T-helper 2 cell (primary cell): ENCODE measurements at places on chromosomes 2 and 18.

- no peak for DNase-seq
Observed at GRCh38 chr2:33275689-33276444, 200.6 kb upstream of the RASGRP3 start.

- DNase-seq, result no peak
Observed at GRCh38 chr18:80035997-80036396, 1.8 kb downstream of the RBFA start.

- DNase-seq, result no peak
Observed at GRCh38 chr18:48721312-48721711, 182.5 kb downstream of the CTIF start.

DNA sequence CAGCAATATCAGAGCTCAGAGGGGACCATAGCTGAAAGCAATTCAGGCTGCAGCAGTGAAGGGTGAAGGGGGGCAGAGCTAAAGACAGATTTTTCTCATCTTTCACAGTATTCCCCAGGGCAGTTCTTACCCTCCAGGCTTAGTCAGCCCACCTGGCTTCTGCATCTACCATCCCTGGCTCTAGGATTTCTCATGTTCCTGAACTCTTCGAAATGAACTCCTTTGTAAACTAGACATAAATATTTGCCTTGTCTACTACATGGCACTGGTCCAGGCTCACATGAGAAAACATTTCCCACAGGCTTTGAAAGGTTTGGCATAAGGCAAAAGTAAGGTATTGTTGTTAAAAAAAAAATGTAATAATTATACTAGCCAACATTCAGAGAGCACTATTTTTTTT is 23.6 kb upstream of the NEB start:
- DNase-seq, result no peak

DNA sequence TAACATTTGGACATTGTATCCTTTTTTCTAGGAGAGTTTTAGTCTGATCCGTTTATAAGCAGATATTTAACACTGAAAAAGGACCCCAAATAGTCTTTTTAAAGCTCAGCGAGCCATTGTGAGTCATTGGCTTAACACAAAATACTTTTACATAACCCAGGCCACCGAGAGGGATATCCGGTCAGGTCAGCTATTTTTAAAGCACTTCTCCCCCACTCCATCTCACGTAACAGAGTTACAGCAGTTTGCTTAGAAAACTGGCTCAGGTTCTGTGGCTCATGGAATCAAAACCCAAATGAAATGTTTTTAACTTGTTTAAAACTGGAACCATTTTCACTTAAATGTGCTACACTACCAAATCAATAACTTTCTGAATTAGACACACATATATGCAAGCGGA is 23.9 kb downstream of the COL4A3 start:
- no peak for DNase-seq
